A549 (cell line): ENCODE measurements at places on chromosomes 5 and 9. TPM values are rescaled to one million over a fixed set of nuclear protein-coding genes. Genes with fewer than 3 reads are reported as not detected.

The CAMSAP1 gene
- 14.6 to 16.6 TPM (median 15.0 TPM) in 3 replicates for polyA plus RNA-seq

GRCh38 chr5:37424441-37424840 is 45.3 kb downstream of the WDR70 start:
- DNase-seq: no peak

The SEMA5A gene
- polyA plus RNA-seq: not detected in 3 replicates

- DNase-seq: no peak
These were observed 12.5 kb downstream of the SRFBP1 start for GRCh38 chr5:121974261-121974660.

The SAXO1 gene
- polyA plus RNA-seq: not detected in 3 replicates

GRCh38 chr5:62342476-62342837 is 36.5 kb downstream of the KIF2A start:
- DNase-seq: no peak

GRCh38 chr5:160460377-160461049 is 38.9 kb downstream of the PTTG1 start:
- DNase-seq: no peak

GRCh38 chr5:126461838-126462237 is 38.6 kb downstream of the GRAMD2B start:
- no peak for DNase-seq

DNA sequence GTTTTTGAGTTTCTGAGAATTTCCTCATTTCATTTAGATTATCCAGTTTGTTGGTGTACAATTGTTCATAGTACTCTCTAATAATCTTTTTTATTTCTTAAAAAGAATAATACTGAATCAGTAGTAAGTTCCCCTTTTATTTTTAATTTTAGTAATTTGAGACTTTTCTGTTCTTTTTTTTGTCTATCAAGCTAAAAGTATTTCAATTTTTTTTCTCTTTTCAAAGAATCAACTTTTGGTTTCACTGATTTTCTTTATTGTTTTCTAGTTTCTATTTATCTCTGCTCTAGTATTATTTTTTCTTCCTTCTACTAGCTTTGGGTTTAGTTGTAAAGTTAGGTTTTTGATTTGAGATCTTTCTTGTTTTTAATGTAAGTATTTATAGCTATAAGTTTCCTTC is 60.6 kb upstream of the ARL15 start:
- DNase-seq: no peak

- no peak for DNase-seq
These were observed 103.8 kb downstream of the DMXL1 start for GRCh38 chr5:119174578-119175163.

The PCDHB5 gene
- 1.4 to 1.6 TPM (median 1.4 TPM) in 3 replicates for polyA plus RNA-seq

The IL9 gene
- polyA plus RNA-seq: not detected in 3 replicates

The CD72 gene
- 0.10 to 0.55 TPM (median 0.44 TPM) in 3 replicates for polyA plus RNA-seq

DNA sequence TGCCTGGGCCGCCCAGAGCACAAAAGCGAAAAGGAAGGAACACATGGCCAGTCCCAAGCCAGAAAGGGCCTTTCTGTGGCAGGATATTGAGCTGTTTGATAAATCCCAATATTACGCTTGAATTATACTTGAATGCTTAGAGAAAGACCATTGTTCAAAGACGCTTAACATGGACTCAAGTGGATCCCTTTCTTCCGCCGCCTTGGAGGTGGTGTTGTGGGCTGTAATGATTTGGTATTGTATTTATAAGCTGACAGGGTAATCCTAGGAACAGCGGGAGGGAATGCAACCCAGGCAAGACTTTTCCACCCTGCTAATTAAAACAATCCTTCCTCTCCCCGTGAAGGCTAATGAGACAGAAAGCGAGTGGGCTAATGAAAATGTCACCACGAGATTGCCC is 24.9 kb downstream of the CFAP77 start:
- no peak for DNase-seq

The CDHR2 gene
- polyA plus RNA-seq: not detected in 3 replicates

The NUDT12 gene
- polyA plus RNA-seq: 2.5 to 3.1 TPM (median 3.1 TPM) in 3 replicates

GRCh38 chr5:1779021-1779680 is 20.5 kb downstream of the MRPL36 start:
- DNase-seq: no peak

DNA sequence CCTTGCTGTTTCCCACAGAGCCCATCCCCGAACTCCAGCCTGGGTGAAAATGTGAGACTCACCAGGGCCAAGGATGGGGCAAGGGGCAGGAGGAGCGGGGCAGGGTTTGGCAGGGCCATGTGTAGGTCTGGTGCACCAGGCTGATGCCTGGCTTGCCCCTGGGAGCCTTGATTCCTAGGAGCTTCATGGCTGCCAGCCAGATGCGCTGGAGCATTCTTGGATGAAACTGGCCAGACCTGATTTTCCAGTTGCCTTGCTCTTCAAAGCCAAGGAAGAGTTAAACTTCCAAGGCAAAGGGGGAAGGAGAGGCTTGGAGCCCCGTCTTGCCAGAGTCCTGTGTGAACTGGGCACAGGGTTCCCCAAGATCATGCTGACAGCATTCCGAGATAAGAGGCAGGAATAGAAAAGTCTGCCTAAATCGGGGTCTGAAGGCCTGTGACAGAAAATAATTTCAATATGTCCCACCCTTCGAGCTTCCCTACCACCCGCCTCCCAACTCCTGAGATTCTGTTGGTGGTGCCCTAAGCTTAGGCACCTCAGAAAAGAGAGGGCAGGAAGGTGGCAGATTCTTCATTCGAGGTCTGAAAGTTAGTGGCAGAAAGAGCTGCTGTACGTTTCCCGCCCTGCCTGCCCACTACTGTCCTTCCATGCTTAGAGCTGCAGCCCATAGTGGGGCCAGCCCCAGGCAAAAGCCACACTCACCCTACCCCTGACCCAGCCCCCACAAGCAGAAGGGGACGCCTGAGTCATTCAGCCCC is 20.4 kb downstream of the FAT2 start:
- no peak for DNase-seq

GRCh38 chr5:178152491-178153444 is 917 bp downstream of the NHP2 start:
- DNase-seq: no peak

DNA sequence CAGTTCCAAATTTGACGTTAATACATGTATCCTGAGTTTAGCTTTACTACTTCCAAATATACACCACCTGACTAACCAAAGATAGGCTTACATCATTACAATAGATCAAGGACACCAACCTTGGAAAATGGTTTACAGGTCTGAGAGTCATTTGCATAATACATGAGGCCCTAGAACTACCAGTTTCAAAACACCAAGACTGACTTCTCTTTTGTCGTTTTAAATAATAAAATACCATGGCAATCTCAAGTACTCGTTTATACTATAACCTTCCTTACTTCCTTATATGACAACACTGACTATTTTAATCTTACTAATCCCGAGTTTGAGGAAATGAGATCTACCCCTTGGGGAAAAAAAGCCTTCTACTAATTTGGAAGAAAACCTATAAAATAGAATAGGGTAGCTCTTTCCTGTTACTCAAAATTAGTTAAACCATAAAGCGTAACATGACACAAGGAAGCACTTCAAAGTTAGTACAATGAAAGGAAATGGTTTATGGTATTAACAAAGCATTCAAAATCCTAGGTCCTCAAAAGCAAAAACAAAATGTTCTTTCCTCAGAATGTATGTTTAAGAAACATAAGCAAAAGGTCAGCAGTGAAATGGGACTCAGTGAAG is 42.1 kb downstream of the UBQLN1 start:
- no peak for DNase-seq

The SLC34A1 gene
- 0.03 TPM in 2 of 3 replicates, not detected in the other for polyA plus RNA-seq

DNA sequence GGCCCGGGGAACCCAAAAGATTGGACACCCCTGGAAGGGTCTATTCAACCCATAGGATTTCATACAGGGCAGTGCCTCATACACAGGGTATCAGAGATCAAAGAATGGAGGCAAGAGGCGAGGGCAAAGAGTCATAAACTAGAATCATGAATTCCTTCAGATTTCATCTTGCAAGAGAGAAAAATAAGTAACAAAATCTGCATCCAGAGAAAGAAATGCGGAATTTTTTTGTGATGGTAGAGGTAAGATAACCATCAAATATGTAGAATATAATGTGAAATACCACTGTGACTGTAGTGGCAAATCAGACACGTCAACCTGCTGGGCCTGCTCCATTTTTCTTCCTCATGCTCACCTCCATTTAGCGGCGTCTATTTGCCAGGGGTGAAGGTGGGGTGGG is 143.6 kb downstream of the SNX18 start:
- no peak for DNase-seq

The EHMT1 gene
- polyA plus RNA-seq: 45.6 to 52.9 TPM (median 48.0 TPM) in 3 replicates

GRCh38 chr9:75431375-75431774 is 343.1 kb downstream of the OSTF1 start:
- no peak for DNase-seq
